ENCODE measurements at places on chromosomes 1 and 21. TPM values are rescaled to one million over a fixed set of nuclear protein-coding genes. Genes with fewer than 3 reads are reported as not detected.
A peak's percentile ranks its signal among the peaks of the same experiment; 100 is the strongest.

The LCE2C gene
- not detected for total RNA-seq

The EFNA1 gene
- total RNA-seq, result 0.88 TPM

The S100B gene
- total RNA-seq, result 0.29 TPM

The IL19 gene
- not detected for total RNA-seq

The C1QTNF12 gene
- total RNA-seq, result 0.36 TPM

The GART gene
- total RNA-seq, result 85.8 TPM

The GPN2 gene
- 8.3 TPM for total RNA-seq

The CBS gene
- 26.1 TPM for total RNA-seq

The SERPINC1 gene
- not detected for total RNA-seq

The URB1 gene
- 15.9 TPM for total RNA-seq

The S100A9 gene
- 0.59 TPM for total RNA-seq

The SLAMF9 gene
- not detected for total RNA-seq

The PIK3R3 gene
- total RNA-seq, result 5.3 TPM

The ARHGEF10L gene
- total RNA-seq, result 39.1 TPM

The DENND2C gene
- total RNA-seq, result 8.8 TPM

The CD2 gene
- not detected for total RNA-seq

The DNALI1 gene
- total RNA-seq, result 6.5 TPM

DNA sequence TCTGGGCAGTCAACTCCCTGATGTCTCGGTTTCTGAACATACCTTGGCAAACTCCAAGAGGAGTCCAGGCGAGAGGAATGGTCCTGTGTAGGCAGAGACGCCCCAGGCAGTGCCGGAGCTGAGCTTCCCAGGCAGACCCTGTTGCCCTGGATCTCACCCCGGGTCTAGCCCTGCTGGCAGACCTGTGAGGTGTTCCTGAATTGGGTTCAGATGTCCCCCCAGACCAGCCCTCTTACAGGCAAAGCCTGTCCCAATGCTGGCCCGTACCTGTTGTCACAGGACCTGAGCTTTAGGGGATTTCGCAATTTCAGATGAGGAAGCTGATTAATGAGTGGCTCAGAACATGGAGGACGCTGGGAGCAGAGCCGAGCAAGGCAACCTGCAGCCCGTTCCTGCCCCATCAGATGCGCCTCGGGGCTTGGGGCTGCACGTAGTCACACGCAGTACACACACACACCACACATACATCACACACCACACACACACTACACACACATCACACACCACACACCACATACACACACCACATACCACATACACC lies 38.5 kb upstream of the PDE9A start:
- no peak for DNase-seq

- no peak for DNase-seq
Observed at GRCh38 chr1:183937611-183938010, 99.9 kb downstream of the COLGALT2 start.

GRCh38 chr1:229139331-229140118 lies 131.4 kb upstream of the RAB4A start:
- no peak for DNase-seq

DNA sequence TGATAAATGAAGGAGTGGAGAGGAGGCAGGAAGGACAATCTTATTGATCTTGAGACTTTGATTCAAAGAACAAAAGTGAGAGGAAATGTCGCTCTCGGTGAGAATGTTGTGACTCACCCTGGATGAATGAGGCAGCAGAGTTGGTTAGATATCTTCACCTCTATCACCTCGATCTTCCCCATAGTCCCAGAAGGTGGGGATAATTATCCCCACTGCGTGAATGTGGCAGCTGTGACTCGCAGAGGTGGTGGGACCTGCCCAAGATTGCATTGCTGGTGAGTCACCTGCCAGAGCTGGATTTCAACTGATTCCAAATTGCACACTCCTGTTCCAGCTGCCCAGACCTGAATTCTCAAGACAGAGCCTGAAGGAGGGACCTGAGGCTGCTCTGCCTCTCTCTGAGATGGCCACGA lies 105.0 kb downstream of the MATN1 start:
- peak; percentile 30 for DNase-seq

- DNase-seq, result no peak
Observed at GRCh38 chr1:156366378-156367166, 2.4 kb upstream of the RHBG start.

DNA sequence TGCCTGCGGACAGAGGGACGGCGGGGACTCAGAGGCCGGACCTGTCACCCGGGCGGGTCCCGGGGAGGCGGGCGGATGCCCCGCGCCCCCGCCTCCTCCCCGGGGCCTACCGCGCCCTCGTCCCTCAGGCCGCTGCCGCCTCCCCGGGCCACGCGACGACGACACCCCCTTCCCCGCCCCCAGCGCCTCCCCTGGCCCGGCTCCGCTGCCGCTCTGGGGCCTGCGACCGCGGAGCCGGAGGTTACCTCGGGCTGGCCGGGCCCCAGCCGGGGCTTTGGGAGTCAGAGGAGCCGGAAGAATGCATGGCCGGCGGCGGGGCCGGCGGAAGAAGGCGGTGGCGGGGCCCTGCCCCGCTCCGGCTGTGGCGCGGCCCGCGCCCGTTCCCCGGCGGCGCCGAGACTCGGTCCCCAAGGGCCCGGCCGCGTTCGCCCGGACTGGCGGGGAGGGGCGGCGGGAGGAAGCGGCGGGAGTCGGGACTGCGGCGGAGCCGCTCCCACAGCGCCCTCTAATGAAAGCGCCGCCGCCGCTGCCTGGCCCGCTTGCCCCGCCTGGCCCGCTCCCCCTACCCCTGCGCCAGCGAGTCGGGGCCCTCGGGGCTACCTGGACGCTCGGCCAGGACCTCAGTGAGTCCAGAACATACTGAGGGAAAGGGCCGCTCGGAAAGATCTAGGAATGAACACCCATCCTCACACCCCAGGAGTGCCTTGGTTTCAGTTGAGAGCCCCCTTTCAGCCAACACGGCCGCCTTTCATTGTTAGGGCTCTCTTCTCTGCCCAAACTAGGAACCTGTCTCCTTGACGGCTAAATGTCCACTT lies at the start of gene LPGAT1:
Gene LPGAT1, minus strand, starts transcription at position 436 of the 815 bp plus-strand sequence. CDS start 1,467 bp downstream, outside the sequence.
- peak; percentile 97 for DNase-seq

DNA sequence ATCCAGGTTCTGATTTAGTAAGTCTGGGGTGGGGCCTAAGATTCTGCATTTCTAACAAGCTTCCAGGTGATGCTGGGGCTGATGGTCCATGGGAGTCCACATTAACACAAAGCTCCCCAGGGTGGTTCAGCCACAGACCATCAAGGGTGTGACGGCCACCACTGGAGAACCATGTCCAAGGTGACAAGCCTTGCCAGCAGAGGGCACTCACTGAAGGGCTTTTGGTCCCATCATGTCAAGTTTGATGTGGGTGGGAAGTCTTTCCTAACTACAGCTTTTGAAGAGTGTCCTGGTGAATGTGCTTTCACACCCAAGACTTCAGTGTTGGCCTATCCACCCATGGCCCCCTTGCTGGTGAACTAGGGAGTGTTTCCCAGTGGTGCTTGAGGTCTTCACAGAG lies 67.1 kb downstream of the UBE2T start:
- peak; percentile 82 for DNase-seq

DNA sequence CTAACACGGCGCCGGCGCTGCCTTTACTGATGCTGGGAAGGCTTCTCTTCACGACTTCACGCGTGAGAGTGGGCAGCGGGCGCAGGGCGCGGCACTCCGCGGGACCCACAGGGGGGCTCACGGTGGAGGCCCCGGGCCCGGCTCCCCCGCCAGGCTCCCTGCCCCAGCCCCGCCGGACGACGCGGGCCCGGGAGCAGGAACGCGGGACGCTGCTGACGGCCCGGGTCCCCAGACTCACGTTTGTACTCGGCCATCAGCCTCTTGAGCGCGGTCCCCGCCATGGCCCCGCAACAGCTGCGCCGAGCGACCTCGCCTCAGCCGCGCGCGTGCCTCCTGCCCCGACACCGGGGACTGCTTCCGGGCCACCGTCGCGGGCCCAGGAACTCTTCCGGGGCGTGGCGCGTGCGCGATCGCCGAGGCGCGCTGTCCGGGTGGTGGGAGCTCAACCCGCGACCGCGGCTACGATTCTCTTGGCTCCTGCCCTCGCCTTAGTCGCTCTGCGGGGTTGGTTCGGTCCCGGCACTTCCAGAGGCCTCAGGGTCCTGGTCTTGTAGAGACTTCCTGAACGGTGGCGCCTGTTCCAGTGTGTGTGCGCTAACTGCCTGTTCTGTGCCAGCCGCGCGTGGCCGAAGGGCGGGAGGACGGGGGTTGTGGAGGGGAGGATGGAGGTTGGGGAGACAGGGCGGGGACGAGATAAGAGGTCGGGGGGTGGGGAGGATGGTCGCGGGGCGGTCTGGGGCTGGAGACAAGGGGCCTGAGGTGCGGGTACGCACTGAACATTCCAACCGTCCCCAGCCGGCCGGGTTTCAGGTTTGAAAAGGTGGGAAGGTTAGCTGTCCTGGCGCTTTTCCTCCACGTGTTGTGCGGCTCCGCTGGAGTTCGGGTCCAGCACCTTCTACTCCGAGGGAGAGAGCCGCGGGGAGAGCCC lies at the start of gene UBE2G2:
Gene UBE2G2, minus strand, starts transcription at position 353 of the 928 bp plus-strand sequence. Its CDS starts 72 bp downstream, at position 281.
- DNase-seq, result peak; percentile 98

DNA sequence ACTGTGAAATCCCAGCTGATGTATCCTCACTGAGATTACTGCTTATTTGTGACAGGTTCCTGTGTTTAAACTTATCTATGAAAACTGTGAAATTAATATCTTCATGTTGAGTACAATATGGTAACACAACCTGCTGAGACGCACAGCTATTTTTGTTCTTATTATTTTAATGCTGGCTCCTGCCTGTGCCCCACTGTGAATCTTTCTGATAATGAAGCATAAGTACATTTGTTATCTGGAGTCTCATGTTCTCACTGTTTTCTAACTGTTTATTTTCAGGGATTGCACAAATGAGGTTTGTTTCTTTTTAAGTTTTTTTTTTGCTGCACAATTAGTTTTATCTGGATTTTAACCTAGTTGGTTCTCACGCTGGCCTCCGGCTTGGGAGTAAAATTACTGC lies 39.9 kb upstream of the IFNAR2 start:
- no peak for DNase-seq

DNA sequence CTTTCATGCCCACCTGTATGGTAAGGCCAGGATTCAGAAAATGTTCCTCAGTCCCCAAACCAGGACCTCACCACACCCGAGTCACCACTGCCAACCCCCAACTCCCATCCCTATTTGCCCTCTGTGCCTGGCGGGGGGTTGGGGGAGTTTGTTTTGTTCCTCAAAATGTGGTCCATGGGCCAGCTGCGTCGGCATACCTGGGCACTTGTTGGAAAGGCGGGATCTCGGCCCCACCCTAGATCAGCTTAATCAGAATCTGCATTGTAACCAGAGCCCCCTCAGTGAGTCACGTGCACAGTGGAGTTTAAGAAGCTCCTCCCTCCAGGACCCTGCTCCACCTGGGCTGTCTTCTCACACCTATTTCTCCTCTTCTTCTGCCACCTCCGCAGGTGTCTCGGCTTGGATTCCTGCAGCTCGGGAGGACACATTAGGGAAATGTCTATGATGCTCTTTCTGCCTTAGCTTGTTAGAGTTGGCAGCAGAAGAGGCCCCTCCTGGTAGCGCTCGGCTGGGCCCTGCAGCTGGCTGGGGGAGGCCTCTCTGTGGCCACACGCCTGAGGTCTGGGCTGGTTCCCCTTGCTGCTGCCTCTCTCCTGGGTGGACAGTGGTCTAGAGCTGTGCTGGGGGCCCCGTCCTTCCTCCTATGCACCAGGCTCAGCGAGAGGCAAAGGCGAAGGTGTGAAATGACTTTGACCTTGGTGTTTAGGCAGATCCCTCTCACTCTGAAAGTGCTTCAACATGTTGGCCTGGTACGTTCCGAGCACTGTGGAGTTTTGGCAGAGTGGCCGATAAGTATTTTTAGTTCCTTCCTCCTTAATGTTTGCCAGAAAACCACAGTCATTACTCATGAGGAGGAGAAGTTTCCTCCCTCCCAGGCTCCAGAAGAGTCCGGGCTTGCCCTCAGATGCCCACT lies 41.8 kb upstream of the CAMTA1 start:
- DNase-seq, result peak; percentile 91

DNA sequence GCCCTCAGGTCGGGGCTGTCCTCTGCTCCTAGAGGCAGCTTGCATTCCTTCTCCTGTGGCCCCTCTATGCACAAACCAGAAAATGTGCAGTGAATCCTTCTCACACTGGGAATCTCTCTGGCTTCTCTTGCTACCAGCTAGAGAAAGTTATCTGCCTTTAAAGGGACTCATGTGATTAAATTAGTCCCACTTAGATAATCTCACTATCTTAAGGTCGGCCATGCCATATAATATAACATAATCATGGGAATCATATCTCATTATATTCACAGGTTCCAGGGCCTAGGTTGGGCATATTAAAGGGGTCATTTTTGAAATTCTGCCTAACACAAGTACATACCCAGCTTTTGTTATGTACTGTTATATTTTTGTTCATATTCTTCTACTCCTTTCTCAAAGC lies 31.4 kb downstream of the PTGFR start:
- no peak for DNase-seq

DNA sequence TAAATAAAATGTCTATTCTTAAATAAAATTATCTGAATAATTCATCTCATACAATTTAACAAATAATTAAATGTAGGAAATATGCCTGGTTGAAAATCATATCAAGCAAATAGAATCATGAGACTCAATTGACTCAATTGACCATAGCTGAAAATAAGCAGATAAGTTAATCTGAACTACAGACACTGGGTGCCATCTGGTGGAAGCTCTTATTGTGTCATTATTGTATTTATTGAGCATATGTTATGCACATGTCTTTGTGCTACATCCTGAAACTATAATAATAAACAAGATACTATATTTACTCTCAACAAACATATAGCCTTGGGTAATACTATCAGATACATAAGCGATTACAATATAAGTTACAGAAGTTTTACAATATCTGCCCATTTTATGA lies 41.0 kb downstream of the BRINP3 start:
- no peak for DNase-seq

- no peak for DNase-seq
Observed at GRCh38 chr1:70934194-70934961, 113.2 kb downstream of the PTGER3 start.

DNA sequence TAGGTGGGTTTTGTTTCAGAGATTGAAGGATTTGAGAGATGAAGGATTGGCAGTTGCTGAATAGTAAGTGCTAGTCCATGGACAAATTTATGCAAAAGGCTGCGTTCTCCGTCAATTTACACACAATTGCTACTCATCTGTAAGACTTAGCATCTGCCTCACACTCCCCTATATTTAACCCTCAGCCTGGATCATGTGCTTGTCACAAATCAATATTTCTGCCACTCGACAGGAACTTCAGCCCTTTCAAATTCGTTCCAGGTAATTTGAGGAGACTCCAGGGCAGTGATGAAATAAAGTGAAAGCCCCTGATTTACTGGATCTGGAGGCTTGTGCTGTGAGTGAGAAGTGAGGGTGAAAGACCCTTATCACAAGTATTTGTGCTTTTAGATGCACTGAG lies 105.6 kb upstream of the UBE2U start:
- no peak for DNase-seq

- DNase-seq, result no peak
Observed at GRCh38 chr1:188261849-188262248, 1433.1 kb downstream of the PLA2G4A start.

- peak; percentile 77 for DNase-seq
Observed at GRCh38 chr1:14553711-14554110, 44.8 kb upstream of the KAZN start.
